ENCODE measurements at places on chromosomes 7 and 10.

DNA sequence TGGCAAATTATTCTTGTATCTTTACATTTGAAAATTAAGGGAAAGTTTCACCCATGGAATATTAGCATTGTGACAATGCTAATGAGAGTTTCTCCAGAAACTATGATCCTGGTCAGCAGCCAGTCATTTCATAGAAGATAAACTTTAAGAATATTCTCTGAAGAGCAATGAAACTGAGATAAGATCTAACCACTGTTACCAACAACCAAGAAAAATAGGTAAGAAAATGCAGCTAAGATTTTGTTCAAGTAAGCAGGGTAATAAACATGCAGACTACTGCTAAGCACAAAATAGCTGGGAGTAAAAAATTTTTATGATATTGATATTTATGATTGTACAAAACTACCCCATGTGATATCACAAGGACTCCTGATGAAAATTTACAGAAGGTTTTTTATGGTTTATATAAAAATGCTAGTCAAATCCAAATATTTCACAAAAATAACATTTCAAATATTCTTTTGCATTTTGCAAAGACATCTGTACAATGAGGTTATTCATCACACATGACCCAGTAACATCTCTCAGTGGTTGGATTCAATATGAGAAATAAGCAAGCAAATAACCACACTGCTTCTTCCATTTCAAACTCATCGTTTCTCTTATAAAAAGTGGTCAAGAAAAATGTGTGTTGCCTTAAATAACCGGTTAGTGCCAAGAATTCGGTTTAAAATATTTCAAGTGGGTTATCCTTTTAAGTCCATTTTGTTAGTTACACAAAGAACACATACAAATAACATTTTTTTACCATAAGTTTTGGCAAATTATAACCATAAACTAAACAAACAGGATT is 251.6 kb downstream of the DIP2C start:
- DNase-seq, result no peak

- DNase-seq, result no peak
Observed at GRCh38 chr10:14691359-14691758, 83.3 kb downstream of the FAM107B start.

GRCh38 chr7:130182990-130183389 is 22.2 kb downstream of the TMEM209 start:
- no peak for DNase-seq

GRCh38 chr7:112212571-112212970 is 6.1 kb downstream of the ZNF277 start:
- DNase-seq, result no peak

DNA sequence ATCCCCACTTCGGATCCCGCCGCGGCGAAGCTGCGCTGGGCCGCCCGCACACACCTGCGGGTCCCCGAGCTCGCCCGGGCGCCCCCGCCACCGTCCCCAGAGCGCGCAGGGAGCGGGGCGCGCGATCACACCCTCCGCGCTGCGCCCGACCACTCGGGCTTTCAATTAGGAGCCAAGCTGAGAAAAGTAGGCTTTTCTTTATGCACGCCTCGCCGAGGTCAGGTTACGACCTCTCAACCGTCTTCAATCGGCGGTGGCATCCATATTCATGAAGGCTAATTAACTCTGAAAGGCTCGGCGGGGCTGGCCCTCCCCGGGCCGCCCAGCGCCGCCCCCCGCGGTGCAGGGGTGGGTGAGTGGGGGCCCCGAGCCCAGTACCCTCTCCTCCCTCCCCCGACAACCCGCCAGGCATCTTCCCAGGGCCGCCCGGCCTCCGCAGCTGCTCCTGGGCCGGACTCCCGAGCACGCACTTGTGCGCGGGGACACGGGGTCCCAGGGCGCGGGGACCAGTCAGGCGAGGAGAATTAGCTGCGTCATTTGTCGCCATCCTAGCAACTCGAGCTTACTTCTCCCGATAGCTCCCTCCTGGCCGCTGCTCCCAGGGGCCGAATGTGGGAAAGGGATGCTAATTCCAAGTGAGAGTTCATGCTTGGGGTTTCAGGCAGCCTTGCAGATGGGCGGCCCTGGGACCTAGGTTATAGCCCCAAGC is 155.5 kb upstream of the LYZL2 start:
- peak; percentile 58 for DNase-seq

GRCh38 chr10:86946213-86947155 is 10.9 kb downstream of the MMRN2 start:
- DNase-seq, result peak; percentile 88

- no peak for DNase-seq
Observed at GRCh38 chr10:116691635-116692034, 50.7 kb downstream of the HSPA12A start.

DNA sequence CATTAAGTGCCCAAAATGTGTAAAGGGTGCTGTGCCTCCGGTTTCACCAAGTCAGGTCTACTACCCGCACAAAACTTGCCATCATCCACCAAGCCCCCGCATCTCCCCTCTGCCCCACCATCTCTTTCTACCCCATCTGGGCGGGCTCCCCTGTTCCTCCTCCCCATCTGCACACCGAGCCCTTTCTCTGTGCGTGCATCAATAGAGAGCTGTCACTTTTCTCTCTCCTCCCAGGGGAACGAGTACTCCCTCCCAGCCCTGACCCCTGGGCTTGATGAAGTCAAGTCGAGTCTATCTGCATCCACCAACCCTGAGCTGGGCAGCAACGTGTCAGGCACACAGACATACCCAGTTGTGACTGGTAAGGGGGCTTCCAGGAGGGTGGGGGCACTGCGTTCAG is 63.5 kb downstream of the PAX2 start:
- DNase-seq, result no peak

DNA sequence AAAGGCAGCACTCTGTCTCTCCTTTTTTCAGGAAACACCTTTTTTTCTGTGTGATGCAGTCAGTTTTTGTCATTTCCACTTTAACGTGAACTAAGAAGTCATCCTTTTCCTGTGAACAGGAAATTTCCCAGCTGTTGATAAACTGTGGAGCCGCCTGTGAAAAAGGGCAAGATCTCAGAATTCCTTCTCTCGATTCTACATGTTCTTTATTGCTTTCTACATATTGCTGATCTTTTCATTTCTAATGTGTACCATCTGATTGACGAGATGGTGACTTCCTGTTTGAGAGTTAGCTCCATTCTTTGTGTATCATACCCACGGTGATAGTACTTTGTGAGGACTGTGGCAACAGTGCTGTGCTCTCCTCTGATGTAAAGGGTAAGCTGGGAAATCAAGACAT is 50.4 kb downstream of the ADD3 start:
- no peak for DNase-seq

GRCh38 chr7:44595934-44596635 is 10.3 kb upstream of the OGDH start:
- DNase-seq, result no peak

DNA sequence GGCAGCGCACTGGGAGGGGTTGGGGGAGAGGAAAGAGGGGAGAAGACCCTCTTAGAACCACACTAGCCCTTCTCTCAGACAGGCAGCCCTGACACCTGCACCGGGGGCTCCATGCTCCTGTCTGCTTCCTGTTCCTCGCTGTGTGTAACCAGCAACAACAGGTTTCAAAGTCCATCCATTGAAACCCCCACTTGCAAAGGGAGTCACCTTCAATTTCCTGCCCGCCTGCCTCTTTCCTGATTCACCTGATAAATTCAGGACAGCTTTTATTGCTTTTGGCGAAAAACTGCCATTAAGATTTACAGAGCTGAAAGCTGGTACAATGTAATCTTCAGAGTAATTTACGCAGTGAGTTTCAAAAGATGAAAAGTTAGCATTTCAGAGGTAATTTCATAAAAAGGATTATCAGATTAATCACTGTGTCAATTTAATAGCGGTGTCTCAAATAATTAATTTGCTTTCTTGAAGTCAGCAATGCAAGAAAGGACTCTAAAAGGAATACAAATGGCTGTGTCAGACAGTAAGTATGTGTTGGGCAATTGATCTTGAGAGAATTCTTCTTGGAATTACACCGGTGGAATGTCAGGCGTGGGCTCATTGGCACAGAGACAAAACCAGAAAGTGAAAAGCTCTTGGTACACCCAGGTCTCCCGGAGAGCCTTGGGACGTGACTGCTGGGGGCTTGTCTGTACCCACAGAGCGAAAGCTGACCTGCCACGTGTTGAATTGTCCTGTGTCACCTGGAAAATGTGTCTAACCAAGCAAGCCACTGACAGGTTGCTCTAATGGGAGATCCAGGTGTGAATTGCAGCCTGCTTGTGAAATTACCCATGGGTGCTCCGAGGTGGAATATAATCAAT is 60.7 kb downstream of the TMEM209 start:
- DNase-seq, result no peak

- no peak for DNase-seq
Observed at GRCh38 chr10:126012485-126012884, 116.1 kb downstream of the FANK1 start.

- no peak for DNase-seq
Observed at GRCh38 chr10:117543225-117544003, 868 bp downstream of the EMX2 start.

GRCh38 chr7:39504963-39505362 is 61.2 kb upstream of the YAE1 start:
- DNase-seq, result no peak

GRCh38 chr10:3131098-3131497 is 41.5 kb downstream of the PITRM1 start:
- no peak for DNase-seq

- no peak for DNase-seq
Observed at GRCh38 chr10:119058010-119058409, 22.6 kb downstream of the EIF3A start.

All from NCI-H1092 (cell line).